Vein endothelial cell (primary cell): ENCODE measurements at places on chromosomes 6 and 20. TPM values are rescaled to one million over a fixed set of nuclear protein-coding genes. Genes with fewer than 3 reads are reported as not detected.

The SPDEF gene
- not detected in 2 replicates for total RNA-seq

The WASF1 gene
- total RNA-seq: 13.6 and 17.3 TPM in 2 replicates

The NRM gene
- total RNA-seq: 5.6 and 7.0 TPM in 2 replicates

The CFAP206 gene
- 0.29 and 0.65 TPM in 2 replicates for total RNA-seq

The GABRR1 gene
- total RNA-seq: 0.10 TPM in 1 of 2 replicates, not detected in the other

The VWA7 gene
- total RNA-seq: 0.10 and 0.65 TPM in 2 replicates

The PTPN1 gene
- total RNA-seq: 63.0 and 71.6 TPM in 2 replicates

The SAMHD1 gene
- total RNA-seq: 22.2 and 36.2 TPM in 2 replicates

The C6orf141 gene
- total RNA-seq: 30.7 and 34.2 TPM in 2 replicates

The IP6K3 gene
- not detected in 2 replicates for total RNA-seq

The NMBR gene
- total RNA-seq: under 0.01 TPM in 1 of 2 replicates, not detected in the other

The PHF1 gene
- 15.5 and 16.0 TPM in 2 replicates for total RNA-seq

The TAF8 gene
- 22.9 and 28.6 TPM in 2 replicates for total RNA-seq

The PKIG gene
- 258 and 286 TPM in 2 replicates for total RNA-seq

The ARHGAP40 gene
- under 0.01 and 0.10 TPM in 2 replicates for total RNA-seq

The LZTS3 gene
- total RNA-seq: 6.2 and 9.8 TPM in 2 replicates

The HCRTR2 gene
- not detected in 2 replicates for total RNA-seq

The SCGN gene
- total RNA-seq: not detected in 2 replicates

The TREML2 gene
- total RNA-seq: not detected in 2 replicates

The MCCD1 gene
- not detected in 2 replicates for total RNA-seq

The CTAGE9 gene
- total RNA-seq: not detected in 2 replicates

The NKAIN4 gene
- total RNA-seq: not detected in 2 replicates

The TMEM151B gene
- total RNA-seq: 0.38 and 0.65 TPM in 2 replicates

The TMEM244 gene
- not detected in 2 replicates for total RNA-seq

The FBXO30 gene
- 9.1 and 12.6 TPM in 2 replicates for total RNA-seq

The NR2E1 gene
- not detected in 2 replicates for total RNA-seq

The KCNK16 gene
- not detected in 2 replicates for total RNA-seq

The HLA-DOB gene
- total RNA-seq: under 0.01 and 0.19 TPM in 2 replicates

The MYCT1 gene
- total RNA-seq: 143 and 181 TPM in 2 replicates

The CTCFL gene
- total RNA-seq: under 0.01 TPM in 1 of 2 replicates, not detected in the other

The SCRT2 gene
- not detected in 2 replicates for total RNA-seq

The TMC2 gene
- not detected in 2 replicates for total RNA-seq

The TP53INP2 gene
- total RNA-seq: 6.2 and 8.9 TPM in 2 replicates

The MRAP2 gene
- 3.6 and 3.8 TPM in 2 replicates for total RNA-seq

The UQCC2 gene
- 14.4 and 14.6 TPM in 2 replicates for total RNA-seq
